SJSA1 (cell line): ENCODE measurements at places on chromosomes 11 and 22. TPM values are rescaled to one million over a fixed set of nuclear protein-coding genes. Genes with fewer than 3 reads are reported as not detected.

DNA sequence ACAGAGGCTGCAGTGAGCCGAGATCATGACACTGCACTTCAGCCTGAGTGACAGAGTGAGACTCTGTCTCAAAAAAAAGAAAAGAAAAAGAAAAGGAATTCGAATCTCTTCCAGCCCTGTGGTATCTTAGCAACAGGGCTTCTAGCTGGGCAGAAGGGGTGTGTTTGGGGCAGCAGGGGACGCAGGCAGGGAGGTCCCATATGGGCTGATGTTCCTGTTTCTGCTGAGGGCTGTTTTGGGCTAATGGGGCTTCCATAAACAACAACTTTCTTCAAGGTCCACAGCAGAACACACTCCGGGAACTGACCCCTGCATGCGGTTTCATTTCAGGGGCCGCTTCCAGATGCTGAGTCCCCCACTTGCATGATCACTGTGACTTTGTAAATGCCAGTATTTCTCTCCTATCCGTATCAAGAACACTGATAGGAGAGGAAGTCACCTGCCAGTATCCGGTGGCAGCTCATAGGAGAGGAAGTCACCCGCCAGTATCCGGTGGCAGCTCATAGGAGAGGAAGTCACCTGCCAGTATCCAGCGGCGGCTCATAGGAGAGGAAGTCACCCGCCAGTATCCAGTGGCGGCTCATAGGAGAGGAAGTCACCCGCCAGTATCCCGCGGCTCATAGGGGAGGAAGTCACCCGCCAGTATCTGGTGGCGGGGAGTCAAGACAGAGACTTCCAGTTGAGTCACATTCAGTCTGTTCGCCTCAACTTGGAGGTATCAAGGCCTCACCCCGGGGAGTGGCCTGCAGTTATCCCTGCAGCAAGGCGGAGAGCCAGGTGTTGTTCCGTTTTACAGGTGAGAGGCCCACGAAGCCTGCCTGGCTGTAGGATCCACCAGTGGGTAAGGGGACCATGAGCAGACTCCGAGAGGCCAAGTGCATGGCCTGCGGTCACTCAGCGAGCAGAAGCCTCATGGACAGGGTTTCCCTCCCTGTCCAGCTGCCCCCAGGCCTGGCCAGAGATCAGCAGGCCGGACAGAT lies 8.3 kb upstream of the FGF19 start:
- H3K27me3 ChIP-seq, result no peaks in the 10 kb centered on the region
- H3K4me1 ChIP-seq, result peaks cover 6% of the 10 kb centered on the region
- no peak overlapping the region for H3K27ac ChIP-seq
- H3K4me3 ChIP-seq, result no peak overlapping the region

GRCh38 chr11:8871962-8872361 lies 39.0 kb upstream of the AKIP1 start:
- H3K36me3 ChIP-seq, result no peaks in the 10 kb centered on the region
- H3K4me1 ChIP-seq, result peaks cover 20% of the 10 kb centered on the region
- no peak overlapping the region for H3K27ac ChIP-seq
- no peaks in the 10 kb centered on the region for H3K27me3 ChIP-seq
- H3K4me3 ChIP-seq, result no peak overlapping the region
- no peak for DNase-seq

GRCh38 chr11:120615391-120615790 lies 103.8 kb downstream of the GRIK4 start:
- DNase-seq, result no peak
- no peaks in the 10 kb centered on the region for H3K27me3 ChIP-seq
- H3K4me3 ChIP-seq, result no peak overlapping the region
- no peak overlapping the region for H3K27ac ChIP-seq
- H3K4me1 ChIP-seq, result no peaks in the 10 kb centered on the region
- H3K36me3 ChIP-seq, result no peaks in the 10 kb centered on the region

DNA sequence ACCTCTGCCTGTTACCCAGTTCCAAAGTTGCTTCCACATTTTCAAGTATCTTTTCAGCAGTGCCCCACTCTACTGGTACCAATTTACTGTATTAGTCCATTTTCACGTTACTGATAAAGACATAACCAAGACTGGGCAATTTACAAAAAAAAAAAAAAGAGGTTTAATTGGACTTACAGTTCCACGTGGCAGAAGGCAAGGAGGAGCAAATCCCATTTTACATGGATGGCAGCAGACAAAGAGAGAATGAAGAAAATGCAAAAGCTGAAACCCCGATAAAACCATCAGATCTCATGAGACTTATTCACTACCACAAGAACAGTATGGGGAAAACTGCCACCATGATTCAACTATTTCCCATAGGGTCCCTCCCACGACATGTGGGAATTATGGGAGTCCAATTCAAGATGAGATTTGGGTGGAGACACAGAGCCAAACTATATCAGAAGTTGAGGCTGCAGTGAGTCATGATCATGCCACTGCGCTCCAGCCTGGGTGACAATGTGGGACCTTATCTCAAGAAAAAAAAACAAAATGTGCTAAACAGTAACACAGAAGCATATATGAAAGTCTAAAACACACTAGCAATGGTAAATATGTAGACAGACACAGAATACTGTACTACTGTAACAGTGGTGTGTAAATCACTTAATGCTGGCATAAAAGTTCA lies 190.3 kb upstream of the ZC3H12C start:
- H3K4me3 ChIP-seq, result no peak overlapping the region
- no peaks in the 10 kb centered on the region for H3K4me1 ChIP-seq
- H3K27ac ChIP-seq, result no peak overlapping the region
- H3K36me3 ChIP-seq, result no peaks in the 10 kb centered on the region

Gene CHST1
- not detected in 2 replicates for total RNA-seq

- H3K27ac ChIP-seq, result no peak overlapping the region
- no peaks in the 10 kb centered on the region for H3K36me3 ChIP-seq
- H3K4me1 ChIP-seq, result no peaks in the 10 kb centered on the region
These were observed 112.0 kb downstream of the ARL14EP start for GRCh38 chr11:30434901-30435300.

Gene PTPRCAP
- total RNA-seq, result 0.37 TPM in 1 of 2 replicates, not detected in the other

DNA sequence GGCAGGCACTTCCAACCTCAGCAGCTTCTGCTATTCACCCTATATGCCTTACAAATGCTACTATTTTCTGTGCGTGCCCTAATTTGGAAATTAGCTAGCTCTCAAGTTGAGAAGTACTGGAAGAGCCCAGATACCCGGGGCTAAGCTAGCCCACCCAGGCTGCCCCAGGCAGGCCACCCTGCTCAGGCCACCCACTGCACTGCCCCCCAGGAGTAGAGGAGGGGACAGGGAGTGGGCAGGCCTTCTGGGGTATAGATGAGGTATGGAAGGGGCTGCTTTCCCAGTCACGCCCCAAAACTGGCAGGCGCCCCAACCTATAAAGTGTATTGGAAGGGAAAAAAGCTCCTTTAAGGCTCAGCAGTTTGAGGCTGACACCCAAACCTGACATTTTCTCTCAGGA lies 43.5 kb downstream of the DRD2 start:
- H3K27ac ChIP-seq, result peak overlapping the region; percentile 62
- H3K4me1 ChIP-seq, result peaks cover 56% of the 10 kb centered on the region
- peak; percentile 81 for DNase-seq
- H3K27me3 ChIP-seq, result no peaks in the 10 kb centered on the region
- H3K36me3 ChIP-seq, result no peaks in the 10 kb centered on the region

GRCh38 chr11:70078781-70079616 lies 882 bp downstream of the ANO1 start:
- no peaks in the 10 kb centered on the region for H3K36me3 ChIP-seq
- H3K4me3 ChIP-seq, result peak overlapping the region; percentile 25
- H3K27me3 ChIP-seq, result peaks cover 33% of the 10 kb centered on the region

DNA sequence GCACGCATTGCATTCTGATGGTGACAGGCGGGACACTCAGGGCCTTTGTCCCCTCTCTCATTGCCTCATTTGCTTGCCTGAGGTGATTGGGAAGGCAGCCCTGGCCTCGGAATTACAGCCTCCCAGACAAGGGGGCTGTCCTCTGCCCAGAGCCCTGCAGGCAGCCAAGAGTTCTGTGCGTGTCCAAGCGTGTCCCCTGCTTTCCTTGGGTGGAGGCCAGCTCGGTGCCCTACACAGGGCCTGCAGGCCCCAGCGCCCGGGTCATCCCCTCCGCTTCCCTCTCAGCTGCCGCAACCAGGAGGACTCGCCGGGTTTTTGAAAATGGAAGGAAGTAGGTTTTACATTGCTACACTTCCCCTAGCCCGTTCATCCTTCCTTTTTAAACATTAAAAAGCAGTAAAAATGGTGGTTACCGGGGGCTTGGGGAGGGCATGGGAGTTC lies 1.9 kb downstream of the GRAMD4 start:
- H3K36me3 ChIP-seq, result no peaks in the 10 kb centered on the region
- no peaks in the 10 kb centered on the region for H3K27me3 ChIP-seq
- no peak overlapping the region for H3K4me3 ChIP-seq
- no peak overlapping the region for H3K27ac ChIP-seq
- H3K4me1 ChIP-seq, result no peaks in the 10 kb centered on the region

DNA sequence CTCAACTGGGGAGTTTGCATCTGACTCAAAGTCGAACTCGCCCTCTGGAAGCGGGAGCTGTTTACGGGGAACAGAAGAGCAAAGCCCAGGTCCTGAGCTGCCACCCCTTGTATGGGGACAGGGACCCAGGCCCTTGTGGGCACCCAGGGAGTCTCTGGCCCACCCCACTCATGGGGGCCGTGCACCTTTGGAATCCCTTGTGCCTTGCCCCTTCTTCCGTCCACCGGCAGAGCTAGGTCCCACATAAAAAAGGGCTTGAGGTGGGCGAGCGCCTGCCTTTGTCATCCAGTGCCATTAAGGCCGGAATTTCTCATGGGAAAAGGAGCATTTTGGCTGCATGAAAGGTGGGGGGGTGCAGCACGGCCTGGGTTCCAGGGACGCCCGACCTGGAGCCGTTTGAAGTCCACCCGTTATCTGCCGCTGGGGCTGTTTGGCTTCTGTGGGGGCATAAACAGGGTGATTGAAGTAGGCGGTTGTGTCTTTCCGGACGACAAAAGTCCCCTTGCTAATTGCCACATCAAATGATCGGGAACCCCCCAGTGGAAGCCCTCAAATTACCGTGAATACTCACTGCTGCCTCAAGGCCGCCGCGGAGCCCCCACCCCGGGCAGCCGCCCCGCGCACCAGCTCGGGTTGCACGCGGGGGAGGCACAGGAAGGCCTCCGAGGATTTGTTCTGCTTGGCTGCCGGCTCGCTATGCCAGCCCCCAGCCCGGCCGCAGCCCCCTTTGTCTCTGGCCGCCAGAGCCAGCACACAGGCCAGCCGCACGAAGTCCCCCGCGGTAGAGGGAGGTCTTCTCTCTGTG lies 49.0 kb upstream of the FGF3 start:
- H3K27me3 ChIP-seq, result peaks cover 6% of the 10 kb centered on the region
- DNase-seq, result no peak
- H3K4me3 ChIP-seq, result no peak overlapping the region
- peak overlapping the region; percentile 24 for H3K27ac ChIP-seq
- peaks cover 23% of the 10 kb centered on the region for H3K4me1 ChIP-seq

DNA sequence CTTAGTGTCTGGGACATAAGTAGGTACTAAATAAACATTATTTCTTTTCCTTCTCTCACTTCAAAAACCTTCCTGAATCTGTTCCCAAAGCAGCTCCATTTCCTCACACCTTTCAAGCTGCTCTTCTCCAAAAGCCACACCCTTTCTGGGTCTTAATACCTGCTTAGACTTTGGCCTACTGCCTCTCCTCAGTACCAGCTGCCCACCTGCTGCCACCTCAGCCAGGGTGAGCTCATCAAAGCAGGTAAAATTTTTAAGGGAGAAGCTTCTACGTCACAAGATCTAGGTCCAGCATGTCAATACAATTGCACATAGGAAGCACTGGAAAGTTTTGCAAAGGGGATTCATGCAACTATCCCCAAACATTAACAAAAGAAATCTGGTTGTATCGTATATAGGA lies 108.4 kb downstream of the RPL27A start:
- H3K36me3 ChIP-seq, result no peaks in the 10 kb centered on the region
- no peak overlapping the region for H3K27ac ChIP-seq
- H3K27me3 ChIP-seq, result no peaks in the 10 kb centered on the region
